Stimulated activated CD4-positive, alpha-beta T cell treated with anti-CD3 and anti-CD28 coated beads, Interleukin-1b, Interleukin-23, amount 100 ng/mL, for 1 hour (primary cell): ENCODE measurements at places on chromosomes 1 and 21.

DNA sequence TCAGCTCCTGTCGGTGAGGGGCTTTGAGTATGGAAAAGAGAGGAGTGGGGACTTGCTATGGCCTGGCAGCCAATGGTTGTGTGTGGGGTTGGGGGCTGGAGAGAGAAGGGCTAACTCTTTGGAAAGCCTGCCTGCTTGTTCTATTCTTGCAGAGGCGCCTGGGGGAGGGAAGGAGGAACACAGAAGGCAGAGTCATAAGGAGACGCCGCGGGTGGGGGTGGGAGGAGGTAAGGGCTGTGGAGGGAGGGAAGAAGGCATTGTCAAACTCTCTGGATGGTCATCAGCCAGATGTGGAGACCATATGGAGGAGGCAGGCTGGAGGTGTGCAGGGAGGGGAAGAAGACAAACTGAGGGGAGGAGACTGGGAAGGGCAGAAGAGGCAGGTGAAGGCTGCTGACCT is 70.0 kb downstream of the PLXNA2 start:
- no peak for DNase-seq

DNA sequence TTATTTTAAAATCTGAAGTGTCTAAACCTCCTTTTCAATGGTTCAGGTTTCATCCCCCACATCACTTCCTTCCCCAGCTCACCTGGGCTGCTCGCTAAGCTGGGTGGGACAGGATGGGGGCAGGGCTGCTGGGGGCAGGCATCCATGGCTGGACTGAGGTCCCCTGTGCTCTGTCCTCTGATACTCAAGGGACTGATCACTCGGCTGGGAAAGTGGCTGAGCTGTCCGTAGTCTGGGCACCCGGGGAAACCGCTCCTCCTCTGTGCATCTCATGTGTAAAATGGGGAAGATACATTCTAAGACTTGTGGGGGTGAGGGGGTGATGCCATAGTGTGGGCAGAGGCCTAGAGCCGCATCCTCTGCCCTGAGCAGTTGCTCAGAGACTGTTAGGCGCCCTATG is 411.2 kb downstream of the MATN1 start:
- DNase-seq = no peak

- DNase-seq = no peak
Observed at GRCh38 chr21:44709426-44710293, 1.7 kb downstream of the TSPEAR start.

GRCh38 chr1:58143972-58144697 is 402.4 kb downstream of the OMA1 start:
- DNase-seq = no peak

DNA sequence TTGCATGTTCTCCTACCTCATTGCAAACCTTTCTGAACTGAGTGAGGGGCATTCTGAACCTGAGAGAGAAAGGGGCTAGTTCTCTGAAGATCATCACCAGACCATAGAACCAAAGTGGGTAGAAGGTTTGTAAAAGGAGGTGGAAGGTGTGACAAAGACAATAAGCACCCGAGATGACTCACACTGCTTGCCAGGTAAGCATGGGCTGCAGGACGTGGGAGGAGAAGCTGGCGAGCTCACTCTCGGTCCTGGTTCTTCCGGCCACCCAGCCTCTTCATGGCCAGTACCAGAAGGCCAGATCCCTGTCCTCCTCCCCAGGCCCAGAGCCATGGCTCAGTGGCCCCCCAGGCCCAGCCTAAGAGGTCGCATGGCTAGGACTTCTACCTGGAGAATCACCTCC is 128.3 kb downstream of the TMEM53 start:
- no peak for DNase-seq

DNA sequence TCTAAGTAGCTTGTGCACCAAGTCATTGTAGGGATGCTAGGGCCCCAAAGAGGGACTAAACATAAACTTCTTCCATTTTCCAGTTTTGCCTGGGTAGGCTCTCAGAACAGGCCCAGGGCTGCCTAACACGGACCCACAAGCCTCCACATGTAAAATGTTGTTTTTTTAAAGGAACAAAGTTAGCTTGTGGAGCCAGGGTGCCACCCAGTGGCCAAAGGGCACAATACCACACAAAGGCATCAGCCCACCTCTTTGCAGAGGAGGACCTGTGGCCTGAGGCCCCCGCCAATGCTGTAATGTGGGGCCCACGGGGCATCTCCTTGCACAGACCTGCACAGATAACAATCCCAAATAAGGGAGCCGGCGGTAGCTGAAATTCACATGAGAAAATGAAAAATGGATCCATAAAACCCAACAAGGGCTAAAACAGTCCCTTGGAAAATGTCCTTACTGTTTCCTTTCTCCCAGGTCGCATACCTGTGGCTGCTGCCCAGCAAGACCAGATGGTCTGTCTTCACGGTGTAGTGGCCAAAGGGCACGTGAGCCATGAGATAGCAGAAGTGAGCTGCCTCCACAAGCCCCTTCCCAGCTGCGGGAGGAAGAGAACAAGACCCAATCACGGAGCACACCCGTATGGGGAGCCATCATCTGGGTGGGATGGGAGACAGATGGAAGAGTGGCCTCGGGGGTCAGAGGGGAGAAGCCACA is 23.8 kb downstream of the SEC16B start:
- DNase-seq = no peak

GRCh38 chr1:240190881-240191401 is 99.3 kb downstream of the FMN2 start:
- no peak for DNase-seq

DNA sequence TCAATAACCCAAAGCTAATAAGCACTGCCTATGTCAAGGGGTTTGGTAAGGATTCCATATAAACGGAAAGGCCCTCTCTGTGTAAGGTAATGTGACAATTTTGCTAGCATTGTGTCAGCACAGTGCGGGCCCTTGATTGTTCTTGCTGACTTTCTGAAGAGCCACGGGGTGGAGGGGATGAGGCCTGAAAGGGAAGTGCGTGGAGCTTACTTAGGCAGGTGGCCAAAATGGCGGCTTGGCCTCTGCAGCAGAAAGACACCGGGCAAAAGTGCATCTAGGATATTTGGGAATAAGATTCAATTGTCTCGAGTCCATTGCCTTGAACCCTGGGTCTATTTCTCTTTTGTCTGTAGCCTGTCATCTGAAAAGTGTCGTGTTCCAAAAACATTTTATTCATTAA is 114.3 kb downstream of the TGFB2 start:
- DNase-seq = no peak

GRCh38 chr1:76408303-76408702 is 333.8 kb downstream of the ST6GALNAC3 start:
- DNase-seq = no peak

DNA sequence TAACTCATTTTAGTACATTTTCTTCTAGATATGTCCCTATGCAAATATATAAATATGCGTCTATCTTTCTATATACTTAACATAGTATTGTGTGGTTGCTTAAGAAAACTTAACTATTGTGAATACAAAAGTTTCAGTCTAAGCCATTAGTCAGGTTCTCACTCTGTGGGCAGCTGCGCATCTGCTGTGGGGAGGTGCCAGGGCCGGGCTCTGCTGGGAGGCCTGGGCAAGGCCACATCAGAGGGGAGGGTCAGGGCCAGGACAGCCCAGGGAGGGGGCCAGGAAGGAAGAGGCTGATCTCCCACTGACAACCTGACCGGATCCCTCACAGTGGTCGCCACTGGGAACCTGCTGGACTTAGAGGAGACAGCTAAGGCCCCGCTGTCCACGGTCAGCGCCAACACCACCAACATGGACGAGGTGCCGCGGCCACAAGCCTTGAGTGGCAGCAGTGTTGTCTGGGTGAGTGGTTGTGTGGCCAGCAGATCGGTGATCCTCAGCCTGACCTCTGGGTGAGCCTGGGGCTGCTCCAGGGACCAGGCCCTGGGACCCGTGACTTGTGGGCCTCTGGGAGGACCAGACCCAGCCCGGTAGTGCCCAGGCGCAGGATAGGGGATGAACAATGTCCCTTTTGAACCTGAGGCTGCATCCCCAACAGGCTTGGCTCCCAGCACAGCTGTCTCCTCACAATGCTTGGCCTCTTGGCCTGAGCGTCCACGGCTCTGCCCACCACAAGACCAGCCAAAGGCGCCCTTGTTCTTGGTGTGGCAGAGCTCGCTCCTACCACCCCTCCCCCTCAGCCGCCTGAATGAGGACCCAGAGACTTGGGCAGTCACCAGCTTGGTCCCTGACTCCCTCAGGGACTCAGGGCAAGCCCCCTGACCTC is 20.2 kb downstream of the LDLRAP1 start:
- no peak for DNase-seq

DNA sequence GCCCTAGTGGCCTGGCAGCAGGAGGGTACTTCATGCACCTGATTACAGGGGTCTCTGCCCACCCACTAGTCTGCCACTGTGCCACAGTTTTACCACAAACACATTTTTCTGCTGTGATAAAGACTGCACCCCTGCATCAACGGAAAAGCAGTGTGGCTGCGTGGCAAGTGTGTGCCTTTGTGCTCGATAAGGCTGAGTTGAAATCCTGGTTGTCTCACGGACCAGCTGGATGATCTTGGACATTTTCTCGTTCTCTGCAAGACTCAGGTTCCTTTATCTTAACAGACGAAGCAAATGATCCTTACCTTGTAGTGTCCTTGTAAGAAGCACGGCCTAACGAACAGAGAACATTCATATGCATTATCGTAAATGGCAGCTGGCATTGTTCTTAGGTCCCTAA is 10.2 kb downstream of the GRHL3 start:
- DNase-seq = no peak

GRCh38 chr21:45363921-45364467 is 41.0 kb upstream of the COL18A1 start:
- no peak for DNase-seq

DNA sequence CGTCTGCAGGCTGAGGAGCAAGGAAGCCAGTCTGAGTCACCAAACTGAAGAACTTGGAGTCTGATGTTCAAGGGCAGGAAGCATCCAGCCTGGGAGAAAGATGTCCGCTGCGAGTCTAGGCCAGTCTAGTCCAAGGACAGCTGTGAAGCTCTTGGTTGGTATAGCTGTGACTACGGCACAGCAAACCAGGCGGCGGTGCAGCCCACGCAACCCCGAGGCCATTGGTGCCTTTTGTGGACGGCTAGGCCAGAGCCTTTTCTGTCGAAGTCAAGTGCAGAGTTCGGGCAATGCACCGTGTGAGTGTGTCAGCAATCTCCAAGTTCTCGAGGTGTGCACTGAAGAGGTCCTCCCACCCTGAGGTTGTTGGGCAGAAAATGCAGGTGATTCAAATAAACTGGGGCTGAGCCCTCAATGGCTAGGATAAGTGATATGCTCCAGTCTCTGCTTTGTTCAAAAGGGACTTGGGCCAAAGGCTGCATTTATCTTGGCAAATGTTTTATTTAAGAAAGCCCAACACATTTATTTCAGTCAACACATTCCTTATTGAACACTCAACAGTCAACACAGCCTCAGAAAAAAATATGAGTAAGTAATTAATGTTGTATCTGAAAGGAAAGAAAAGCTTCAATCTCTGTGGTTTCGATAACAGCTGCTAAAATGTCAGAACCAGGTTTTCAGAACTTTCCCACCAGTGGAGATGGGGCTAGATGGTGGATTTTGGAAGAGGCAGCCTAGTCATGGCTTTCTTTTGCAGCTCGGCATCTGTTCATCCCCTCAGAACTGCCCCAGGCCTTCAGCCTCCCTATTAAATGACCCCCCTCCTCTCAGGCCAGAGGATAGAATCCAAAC is 78.1 kb upstream of the COX20 start:
- DNase-seq = no peak

GRCh38 chr1:38525343-38526043 is 334.1 kb downstream of the RRAGC start:
- DNase-seq = no peak

DNA sequence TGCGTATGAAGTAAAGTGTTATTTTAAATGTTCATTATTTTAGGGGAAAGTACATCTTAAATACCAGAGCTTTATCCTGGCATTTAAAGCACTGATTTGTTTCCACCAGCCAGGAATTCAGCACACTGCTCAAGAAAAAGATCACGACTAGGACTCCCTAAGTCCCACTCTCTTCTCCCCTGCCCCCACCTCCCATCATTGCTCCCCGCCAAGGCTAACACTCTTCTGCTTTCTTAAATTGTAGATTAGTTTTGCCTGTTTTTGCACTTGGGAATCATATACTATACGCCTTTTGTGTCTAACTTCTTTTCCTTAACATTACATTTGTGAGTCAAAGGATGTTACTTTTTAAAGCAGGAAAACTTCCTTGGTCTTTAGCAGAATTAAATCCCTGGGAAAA is 37.5 kb upstream of the C1orf105 start:
- DNase-seq = no peak

DNA sequence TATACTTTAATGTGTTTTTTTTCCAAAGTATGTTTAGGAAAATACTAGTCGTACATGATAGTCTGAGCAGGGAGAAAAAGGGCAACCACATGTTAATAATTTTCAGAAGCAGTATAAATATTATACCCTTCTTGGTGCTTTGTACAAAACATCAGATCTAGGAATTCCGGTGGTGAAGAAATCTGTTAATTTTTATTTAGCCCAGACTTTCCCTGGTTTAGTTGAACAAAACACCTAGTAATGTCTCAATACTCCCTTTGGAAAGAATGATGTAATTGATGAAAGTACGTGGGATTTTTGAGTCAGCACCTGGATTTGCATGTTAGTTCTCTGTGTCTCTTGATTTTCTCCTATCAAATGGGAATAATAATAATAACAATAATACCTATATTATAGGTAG is 38.4 kb upstream of the KCNK2 start:
- no peak for DNase-seq

DNA sequence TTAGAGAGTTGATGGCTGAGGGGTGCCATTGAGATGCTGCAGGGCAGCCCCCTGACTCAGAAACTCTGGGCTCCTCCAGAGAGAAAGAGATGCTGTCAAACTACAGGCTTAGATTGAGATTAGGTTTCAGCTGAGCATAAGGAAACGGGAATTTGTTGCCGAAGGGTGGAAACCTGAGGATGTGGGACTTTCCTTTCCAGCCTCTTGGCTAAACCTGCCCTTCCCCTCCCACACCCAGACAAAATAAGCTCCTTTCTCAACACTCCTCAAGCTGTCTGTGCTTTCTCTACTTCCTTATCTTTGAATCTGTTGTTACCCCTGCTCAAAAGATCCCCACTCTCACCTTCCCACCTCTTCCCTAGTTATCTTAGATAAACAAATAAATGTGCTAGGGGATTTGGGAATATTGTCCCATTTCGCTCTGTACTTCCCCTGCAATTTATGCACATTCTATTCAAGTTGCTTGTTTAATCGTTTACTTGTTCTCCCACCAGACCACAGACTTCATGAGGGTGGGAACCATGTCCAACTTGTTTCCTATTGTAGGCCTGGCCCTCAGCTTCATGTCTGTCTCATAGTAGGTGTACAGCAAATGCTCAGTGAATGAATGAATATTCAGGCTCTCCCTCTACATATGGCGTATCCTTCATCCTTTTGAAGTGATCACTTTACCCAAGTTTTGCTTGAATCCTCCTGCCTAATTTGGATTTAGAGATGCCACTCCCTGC is 30.6 kb upstream of the MARK1 start:
- no peak for DNase-seq

DNA sequence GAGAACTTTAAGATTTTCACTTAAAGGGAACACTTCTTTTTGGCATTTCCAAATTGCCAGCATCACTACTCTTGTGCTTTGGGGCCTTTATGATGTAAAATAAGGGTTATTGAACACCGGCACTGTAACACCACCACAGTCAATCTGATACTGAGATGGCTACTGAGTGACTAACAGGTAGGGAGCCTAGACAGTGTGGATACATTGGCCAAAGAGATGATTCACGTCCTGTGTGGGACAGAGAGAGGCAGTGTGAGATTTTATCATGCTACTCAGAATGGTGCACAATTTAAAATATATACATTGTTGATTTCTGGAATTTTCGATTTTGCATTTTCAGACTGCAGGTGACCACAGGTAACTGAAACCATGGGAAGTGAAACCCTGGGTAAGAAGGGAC is 261.6 kb downstream of the SPATA17 start:
- DNase-seq = no peak
